ENCODE measurements at places on chromosomes 12 and 14.
A peak's percentile ranks its signal among the peaks of the same experiment; 100 is the strongest.

DNA sequence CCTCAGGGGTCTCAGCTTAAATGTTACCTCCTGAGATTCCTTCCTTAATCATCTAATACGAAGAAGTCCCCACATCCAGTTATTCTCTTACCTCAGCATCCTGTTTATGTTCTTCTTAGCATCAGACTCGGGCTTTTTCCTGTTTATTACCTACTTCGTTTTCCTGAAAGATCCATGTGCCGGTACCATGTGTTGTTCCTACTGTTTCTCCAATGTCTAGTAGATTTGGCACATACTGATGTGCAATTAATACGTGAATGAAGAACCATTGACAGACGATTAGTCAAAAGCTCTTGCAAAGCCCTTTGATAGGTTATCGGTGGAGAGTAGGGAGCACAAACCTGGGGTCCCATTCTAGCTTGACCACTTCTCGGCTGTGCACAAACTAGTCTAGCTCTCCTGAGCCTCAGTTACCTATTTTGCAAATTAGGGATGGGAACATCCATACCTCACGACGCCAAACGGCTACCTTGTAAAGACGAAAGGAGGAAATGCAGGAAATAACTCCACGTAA is 735 bp upstream of the MAPKAPK5 start:
- DNase-seq = peak; percentile 5

DNA sequence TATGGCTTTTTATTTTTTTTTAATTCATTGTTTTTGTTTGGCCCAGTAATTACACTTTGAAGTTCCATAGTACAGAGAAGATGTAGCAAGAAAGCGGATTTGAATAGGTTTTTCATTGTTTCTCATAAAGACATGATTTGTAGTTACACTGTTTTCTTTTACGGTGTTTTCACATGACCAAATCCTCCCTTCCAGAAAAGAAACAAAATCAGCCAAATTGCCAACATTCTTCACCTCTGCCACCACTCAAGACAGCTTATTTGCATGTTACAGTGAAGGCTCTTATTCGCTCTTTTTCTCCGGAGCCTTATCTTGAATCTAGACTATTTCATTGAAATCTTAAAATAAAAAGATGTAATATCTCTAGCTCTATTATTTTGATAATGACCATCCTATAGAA is 50.9 kb upstream of the KCNH5 start:
- DNase-seq = no peak

DNA sequence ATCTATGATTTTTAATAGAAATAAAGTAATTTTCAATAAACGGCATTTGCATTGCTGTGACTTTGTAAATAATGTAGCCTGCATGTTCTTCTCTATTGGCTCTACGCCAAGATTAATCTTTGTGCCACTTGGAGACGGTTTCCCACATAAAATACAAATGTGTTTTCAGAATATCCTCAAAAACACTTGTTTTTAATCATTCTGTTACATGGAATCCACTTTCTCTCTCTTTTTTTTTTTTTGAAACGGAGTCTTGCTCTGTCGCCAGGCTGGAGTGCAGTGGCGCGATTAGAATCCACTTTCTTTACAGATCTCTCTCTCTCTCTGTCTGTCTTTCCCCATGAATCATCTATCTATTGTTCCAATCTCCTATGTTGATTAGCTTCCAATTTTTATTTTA is 22.8 kb upstream of the SSPN start:
- DNase-seq = no peak

- DNase-seq = no peak
Measured at GRCh38 chr12:97899956-97900355, 437.4 kb downstream of the RMST start.

DNA sequence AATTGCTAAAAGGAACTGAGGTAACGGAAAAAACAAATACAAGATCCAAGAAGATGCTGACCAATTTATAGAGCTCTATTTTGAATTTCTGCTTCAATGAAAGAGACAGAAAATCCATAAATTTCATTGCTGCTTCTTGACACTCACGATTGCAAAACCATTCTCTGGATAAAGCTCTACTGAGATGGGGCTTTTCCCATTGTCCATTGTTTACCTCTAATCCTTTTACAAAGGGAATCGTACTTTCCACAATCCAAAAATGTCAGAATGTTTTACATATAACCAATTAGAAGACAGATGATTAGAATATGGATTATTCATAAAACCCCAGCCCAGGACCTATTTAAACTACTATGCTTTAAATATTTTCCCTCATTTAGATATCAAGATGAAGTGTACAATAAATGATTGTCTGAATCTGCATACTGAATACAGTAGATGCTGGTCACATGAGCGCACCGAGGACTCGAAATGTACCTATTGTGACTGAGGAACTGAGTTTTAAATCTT is 16.7 kb upstream of the TMCC3 start:
- DNase-seq = no peak

- DNase-seq = no peak
Measured at GRCh38 chr12:78315028-78315427, 484.3 kb downstream of the NAV3 start.

- DNase-seq = peak; percentile 78
Measured at GRCh38 chr12:118055144-118055557, 5.8 kb downstream of the WSB2 start.

GRCh38 chr12:94875525-94875924 is 128.0 kb downstream of the NDUFA12 start:
- DNase-seq = no peak

GRCh38 chr14:90344331-90345238 is 12.8 kb upstream of the NRDE2 start:
- DNase-seq = no peak

DNA sequence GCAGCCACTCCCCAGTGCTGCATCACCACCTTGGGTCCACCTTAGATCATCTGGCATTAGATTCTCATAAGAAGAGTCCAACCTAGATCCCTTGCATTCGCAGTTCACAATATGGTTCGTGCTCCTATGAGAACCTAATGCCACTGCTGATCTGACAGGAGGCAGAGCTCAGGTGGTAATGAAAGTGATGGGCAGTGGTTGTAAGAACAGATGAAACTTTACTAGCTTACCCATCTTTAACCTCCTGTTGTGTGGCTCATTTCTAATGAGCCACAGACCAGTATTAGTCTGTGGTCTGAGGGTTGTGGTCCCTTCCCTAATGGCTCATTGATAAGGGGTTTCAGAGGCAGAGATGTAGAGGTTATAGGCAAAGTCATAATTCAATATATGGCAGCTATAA is 615.9 kb upstream of the MIS18BP1 start:
- no peak for DNase-seq

All from stimulated activated CD4-positive, alpha-beta T cell treated with anti-CD3 and anti-CD28 coated beads, Interleukin-2, amount 100 ng/mL, for 24 hours (primary cell).